Right cardiac atrium (tissue), 5 donors: ENCODE measurements at places on chromosomes 6 and 20. TPM values are rescaled to one million over a fixed set of nuclear protein-coding genes. Genes with fewer than 3 reads are reported as not detected.

WFDC6 gene
- total RNA-seq, result not detected

CLPSL1 gene
- total RNA-seq, result not detected

SOX4 gene
- 4.8 TPM for total RNA-seq

FUT9 gene
- total RNA-seq, result not detected

FAM184A gene
- 4.3 TPM for total RNA-seq

SLC17A1 gene
- total RNA-seq, result not detected

RNASET2 gene
- total RNA-seq, result 22.5 TPM

QKI gene
- total RNA-seq, result 415 TPM

GHRH gene
- total RNA-seq, result 23.5 TPM

ENPP4 gene
- total RNA-seq, result 23.1 TPM

MAP7 gene
- total RNA-seq, result 2.5 TPM

AKAP12 gene
- 48.6 TPM for total RNA-seq

SYNGAP1 gene
- 8.6 TPM for total RNA-seq

GABRR2 gene
- total RNA-seq, result 0.81 TPM

BHLHE23 gene
- total RNA-seq, result not detected
